ENCODE measurements at places on chromosomes 2 and 18. TPM values are rescaled to one million over a fixed set of nuclear protein-coding genes. Genes with fewer than 3 reads are reported as not detected.

Gene PAX8
- total RNA-seq, result 0.86 TPM

Gene PLCL1
- total RNA-seq, result 0.39 TPM

Gene TMEM150A
- total RNA-seq, result 9.4 TPM

Gene SULT1C3
- total RNA-seq, result not detected

Gene G6PC2
- total RNA-seq, result not detected

Gene CFAP53
- total RNA-seq, result 0.54 TPM

Gene OR6B2
- total RNA-seq, result not detected

Gene SLC1A4
- total RNA-seq, result 59.7 TPM

Gene UGT1A10
- total RNA-seq, result not detected

Gene ALPI
- total RNA-seq, result not detected

Gene SMYD1
- total RNA-seq, result not detected

Gene FAM237A
- not detected for total RNA-seq

Gene MEP1B
- total RNA-seq, result not detected

Gene CAMKMT
- total RNA-seq, result 10.1 TPM

Gene NEU2
- not detected for total RNA-seq

Gene TEX44
- not detected for total RNA-seq

Gene PTH2R
- total RNA-seq, result 0.11 TPM

Gene TNFAIP6
- total RNA-seq, result 572 TPM

Gene C2orf81
- total RNA-seq, result 1.7 TPM

Gene HNMT
- total RNA-seq, result 31.5 TPM

Gene PXDN
- total RNA-seq, result 347 TPM

Gene ANKRD23
- total RNA-seq, result 3.0 TPM

Gene DAW1
- 0.13 TPM for total RNA-seq

Gene PIEZO2
- 268 TPM for total RNA-seq

Gene DES
- total RNA-seq, result 1.6 TPM

Gene KRTCAP3
- not detected for total RNA-seq

Gene MOGAT1
- not detected for total RNA-seq

Gene MOB4
- 43.7 TPM for total RNA-seq

Gene AFF3
- 6.1 TPM for total RNA-seq

Gene CNRIP1
- total RNA-seq, result 70.9 TPM

Gene KIAA2012
- under 0.01 TPM for total RNA-seq

Gene LRP1B
- 0.13 TPM for total RNA-seq

Gene CYTIP
- total RNA-seq, result 0.76 TPM

Gene CPS1
- total RNA-seq, result 28.2 TPM

Gene ASXL3
- not detected for total RNA-seq

Gene LTBP1
- total RNA-seq, result 256 TPM

Gene MLPH
- total RNA-seq, result 0.65 TPM

Gene SLC19A3
- total RNA-seq, result 9.3 TPM

Gene RTP5
- total RNA-seq, result not detected

Gene CHRNG
- total RNA-seq, result not detected

Gene CHCHD5
- 10.3 TPM for total RNA-seq

Gene CDK15
- 0.11 TPM for total RNA-seq

Gene NT5C1B
- total RNA-seq, result not detected

Gene RAPGEF4
- 1.3 TPM for total RNA-seq

Data from articular chondrocyte of knee joint (primary cell).